Iris pigment epithelial cell (primary cell): ENCODE measurements at places on chromosomes 3 and 15.

DNA sequence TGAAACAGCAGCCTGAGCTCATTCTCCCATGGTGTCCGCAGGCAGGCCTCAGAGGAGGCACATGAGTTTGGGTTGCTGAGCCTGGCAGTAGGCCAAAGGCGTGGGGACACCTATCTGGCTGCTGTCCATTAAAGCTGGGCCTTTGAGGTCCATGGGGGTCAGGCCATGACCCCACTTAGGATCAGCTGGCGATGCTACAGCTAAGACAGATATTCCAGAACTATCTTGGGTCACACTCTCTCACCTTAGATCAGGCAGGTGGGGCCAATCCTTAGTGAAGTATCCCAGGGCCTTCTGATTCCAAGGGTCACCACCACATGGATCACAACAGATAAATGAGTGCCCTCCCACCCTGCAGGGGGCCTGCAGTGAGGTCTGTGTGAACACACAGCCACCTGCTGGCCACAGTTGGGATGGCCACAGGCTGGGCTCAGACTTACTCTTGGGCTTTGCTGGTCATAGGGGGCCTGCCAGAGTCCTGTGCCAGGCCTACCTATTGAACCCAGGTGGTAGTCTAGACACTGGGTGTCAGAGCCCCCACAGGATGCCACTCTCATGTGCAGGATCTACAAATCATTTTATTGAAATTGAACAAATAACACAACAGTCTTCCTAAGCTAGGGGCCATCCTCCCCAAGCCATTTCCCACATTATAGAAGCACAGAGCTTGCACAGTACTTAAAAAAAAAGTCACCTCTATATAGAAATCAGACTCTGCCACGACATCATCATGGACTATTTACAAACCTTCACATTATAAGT lies 2.0 kb upstream of the HYAL2 start:
- DNase-seq = peak; percentile 65

DNA sequence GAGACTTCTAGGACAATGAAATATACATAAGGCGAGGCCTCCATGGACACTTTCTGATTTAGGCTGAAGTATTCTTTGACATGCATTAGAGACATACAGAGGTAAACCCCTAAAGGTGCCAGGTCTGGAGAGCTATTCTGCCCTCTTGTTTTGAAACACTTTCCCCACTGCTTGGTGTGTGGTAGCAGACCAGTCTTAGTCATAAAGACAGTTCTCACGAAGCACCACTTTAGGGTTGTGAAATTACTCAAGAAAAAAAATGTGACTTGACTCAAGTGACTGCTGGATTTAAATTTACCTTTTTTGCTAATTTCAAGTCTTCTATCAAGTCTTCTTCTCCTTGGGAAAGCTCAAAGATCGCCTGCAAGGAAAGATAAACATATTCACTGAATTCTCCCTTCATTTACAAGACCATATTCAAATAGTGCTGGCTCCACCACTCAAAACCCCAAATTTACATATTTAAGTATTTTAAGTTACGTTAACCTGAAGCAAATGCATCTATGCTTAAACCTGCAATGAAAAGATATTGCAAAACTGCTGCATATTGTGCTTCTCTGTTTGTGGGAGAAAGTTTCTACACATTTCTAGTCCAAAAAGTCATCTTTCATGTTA lies 48.4 kb downstream of the ARHGEF3 start:
- peak; percentile 79 for DNase-seq

- DNase-seq = no peak
Measured at GRCh38 chr3:123595396-123596180, 10.7 kb upstream of the HACD2 start.

DNA sequence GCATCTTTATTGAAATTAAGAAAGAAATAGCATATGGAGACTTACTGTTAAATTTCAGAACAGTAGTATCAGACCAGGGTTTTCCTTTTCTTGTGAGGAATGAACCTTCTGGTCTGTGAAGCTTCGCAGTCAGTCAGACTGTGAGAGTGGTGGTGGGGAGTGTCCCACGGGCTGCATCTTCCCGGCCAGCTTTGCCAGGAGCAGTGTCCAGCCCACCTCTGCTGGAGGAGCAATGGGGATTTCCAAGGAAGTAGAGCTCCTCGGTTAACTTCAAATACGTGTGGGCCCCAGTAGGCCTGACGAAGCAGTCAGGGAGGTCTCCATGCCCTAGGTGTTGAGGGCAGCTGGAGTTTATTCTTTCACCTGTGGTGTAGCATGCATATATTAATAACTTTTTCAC lies 40.9 kb upstream of the FBXL22 start:
- no peak for DNase-seq

GRCh38 chr15:81284256-81285031 lies 39.5 kb downstream of the STARD5 start:
- no peak for DNase-seq

GRCh38 chr15:67248011-67248505 lies 6.4 kb downstream of the AAGAB start:
- peak; percentile 43 for DNase-seq

DNA sequence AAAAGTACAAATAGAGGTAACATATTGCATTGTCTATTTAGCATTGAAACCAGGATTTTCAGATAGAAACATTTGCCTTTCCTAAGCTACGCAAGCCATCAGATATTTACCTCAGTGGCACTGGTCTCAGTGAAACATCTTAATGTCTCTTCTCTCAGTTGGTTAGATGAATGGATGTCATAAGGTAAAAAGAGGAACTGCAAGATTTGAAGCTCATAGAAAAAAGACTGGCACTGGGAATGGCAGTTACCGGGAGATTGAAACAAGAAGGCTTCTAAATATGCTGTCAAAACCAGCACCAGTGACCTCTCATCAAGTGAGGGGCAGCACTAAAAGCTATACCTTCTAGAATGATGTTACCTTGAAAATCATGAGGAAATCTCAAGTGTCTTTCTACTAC lies 486.4 kb downstream of the FHIT start:
- DNase-seq = no peak

DNA sequence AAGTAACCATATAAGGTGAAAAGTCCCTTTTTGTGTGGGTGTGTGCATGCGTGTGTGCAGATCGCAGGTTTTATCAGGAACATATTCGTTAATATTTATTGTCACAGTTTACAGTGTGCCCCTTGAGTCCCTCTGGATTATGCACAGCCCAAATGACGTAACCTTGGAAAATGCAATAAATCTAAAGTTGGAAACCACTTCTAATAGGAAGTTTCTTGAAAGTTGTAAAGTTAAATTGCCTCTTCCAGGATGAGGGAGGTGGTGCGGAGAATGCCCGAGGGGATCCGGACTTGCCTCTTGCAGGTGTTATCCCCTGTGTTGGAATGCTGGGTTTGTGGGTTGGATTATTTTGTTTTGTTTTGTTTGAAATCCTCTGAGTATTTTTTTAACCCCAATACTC lies 143.3 kb downstream of the CMSS1 start:
- no peak for DNase-seq
